ENCODE measurements at places on chromosomes 11 and 22. TPM values are rescaled to one million over a fixed set of nuclear protein-coding genes. Genes with fewer than 3 reads are reported as not detected.

Gene CNTF
- 1.8 TPM for total RNA-seq

DNA sequence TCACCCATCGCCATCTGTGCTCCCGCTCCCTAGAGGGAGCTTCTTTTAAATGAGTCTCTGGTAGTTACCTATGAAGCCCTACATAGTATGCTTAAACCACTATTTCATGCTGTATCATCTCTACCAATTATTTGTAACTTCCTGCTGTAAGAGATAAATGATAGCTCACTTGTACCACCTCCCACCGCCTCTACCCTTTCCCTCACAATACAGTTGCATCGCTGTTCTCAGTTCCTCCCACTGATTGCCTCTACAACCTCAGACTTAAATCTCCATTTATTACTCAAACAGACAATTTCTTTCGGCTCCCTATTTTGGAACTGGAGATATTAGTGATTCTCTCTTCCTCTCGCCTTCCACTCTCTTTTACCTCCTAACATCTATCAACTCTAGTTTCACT, 222.9 kb upstream of the ZC3H12C start:
- no peak for DNase-seq

DNA sequence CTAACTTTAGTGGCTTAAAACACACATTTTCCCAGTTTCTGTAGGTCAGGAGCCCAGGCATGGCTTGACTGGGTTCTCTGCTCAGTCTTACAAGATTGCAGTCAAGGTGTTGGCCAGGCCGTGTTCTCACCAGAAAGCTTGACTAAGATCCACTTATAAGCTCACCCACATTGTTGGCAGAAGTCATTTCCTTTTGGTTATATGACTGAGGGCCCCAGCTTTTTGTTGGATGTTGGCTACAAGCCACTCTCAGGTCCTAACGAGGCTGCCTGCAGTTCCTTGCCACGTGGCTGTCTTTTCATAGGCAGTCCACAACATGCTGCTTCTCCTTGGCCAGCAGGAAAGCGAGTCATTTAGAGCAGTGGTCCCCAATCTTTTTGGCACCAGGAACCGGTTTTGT, 79.3 kb upstream of the CRTAM start:
- no peak for DNase-seq

DNA sequence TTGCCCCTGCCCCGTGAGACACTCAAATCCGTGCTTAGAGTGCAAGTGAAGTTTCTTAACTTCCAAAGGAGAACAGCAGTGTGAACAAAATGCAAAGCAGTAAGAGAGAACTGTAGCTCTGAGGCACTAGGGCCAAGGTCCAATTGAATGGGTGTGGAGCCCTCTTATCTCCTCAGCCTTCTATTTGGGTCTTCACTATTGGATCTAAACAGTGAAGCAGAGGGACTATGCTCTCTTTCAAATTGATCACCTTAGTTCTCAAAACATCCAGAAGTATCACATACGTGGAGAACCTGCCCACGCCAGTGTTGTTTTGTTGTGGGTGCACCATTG, 49.6 kb downstream of the C22orf31 start:
- DNase-seq, result peak; percentile 60

DNA sequence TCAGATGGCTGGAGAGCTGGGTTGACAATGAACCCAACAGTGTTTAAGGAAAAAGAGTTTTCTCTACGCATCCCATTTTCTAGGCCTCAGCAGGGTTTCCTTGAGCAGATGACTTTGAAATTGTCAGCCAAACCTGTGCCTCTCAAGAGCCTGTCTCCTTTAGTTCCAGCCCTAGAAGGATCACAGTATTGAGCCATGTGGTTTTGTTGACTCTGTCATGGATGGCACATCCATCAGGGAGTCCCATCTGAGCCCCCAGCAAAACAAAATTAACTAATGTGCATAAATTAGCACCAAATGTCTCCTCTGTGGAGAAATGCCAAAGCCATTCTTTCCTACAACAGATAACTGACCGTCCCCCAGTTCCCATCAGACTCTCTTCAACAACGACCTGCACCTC, 103.8 kb upstream of the BLID start:
- DNase-seq, result no peak

Gene MAP6
- 2.6 TPM for total RNA-seq

Gene E2F8
- total RNA-seq, result 5.5 TPM

- DNase-seq, result no peak
These were observed 20.1 kb upstream of the FCHSD2 start for GRCh38 chr11:73162196-73162740.

DNA sequence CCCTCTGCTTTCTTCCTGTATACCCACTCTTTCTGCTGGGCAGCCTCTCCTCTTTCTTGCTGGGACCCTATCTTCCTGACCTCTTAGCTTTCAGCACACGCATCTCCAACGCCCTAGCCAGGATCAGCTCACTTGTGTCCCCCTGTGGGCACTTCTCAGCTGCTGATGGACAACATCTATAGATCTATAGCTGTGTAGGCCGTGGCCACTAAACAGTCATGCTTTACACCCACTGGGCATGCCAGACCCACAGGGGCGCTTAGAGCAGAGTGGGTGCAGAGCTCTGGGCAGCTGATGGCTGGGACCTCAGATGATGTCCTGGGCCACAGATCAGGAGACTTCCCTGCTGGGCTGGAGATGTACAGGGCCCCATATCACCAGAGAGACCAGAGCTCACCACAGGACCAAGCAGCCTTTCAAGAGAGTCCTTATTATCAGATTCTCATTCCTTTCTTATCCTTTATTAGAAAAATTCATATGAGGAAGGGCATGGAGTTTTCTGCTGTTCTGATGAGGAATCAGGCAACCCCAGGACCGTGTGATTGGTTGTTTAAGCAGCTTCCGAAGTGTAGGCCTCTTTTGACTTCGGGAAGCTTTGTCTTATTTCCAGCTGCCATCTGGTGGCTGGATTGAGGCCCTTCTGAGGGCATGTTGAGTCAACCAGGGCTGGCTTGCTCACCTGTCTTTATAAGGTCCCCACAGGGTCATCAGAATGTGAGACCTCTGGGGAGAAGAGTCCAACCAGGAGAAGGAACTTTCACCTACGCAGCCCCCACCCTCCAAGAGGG, 60.5 kb downstream of the OSBP2 start:
- peak; percentile 68 for DNase-seq

GRCh38 chr11:19220903-19221724, 19.3 kb upstream of the CSRP3 start:
- peak; percentile 31 for DNase-seq

DNA sequence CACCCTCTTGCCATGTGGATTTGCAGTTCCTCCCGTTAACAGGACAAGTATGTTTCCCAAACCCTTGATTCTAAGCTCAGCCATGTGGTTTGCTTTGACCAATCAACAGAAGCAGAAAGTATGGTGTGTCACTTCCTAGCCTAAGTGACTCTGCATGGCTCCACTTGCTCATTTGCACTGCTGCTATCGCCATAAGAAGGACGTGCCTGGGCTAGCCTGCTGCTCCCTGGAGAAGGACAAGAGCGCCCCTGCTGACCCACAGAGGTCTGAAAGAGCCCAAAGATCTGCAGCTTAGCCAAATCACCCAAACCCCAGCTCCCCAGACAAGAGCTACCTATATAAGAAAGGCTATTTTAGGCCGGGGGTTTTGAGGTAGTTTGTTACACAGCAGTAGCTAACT, 18.0 kb downstream of the TBRG1 start:
- no peak for DNase-seq

GRCh38 chr22:49325531-49326395, 501.9 kb downstream of the BRD1 start:
- DNase-seq, result no peak

DNA sequence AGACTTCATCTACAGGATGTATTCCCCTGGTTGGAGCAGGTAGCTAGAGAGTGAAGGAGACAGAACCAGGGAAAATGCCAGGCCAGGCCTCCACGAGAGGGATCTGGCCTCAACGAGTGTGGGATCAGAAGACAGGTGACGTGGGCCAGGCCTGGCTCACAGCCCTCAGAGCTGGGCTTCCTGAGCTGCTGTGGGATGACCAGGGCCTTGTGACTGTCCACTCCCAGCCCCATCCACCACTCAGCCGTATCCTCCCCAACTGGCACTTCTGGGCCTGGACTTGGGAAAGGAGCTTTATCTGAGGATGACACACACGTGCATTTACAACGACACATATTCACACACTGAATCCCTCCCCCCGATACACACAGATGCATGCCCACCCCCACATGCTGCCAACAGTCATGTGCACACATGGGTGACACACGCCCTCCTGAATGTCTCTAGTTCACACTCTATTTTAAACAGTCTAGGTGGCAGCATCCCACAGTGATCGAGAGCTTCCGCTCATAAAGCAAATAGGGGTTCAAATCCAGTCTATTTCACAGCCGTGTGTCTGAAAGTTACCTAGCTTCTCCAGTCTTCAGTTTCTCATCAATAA, 93.1 kb downstream of the TP53I11 start:
- no peak for DNase-seq

Gene JRKL
- 8.0 TPM for total RNA-seq

Gene TRIM48
- total RNA-seq, result not detected

Gene PTPN5
- not detected for total RNA-seq

Gene ZNF214
- 2.6 TPM for total RNA-seq

GRCh38 chr11:16049611-16050010, 306.7 kb downstream of the SOX6 start:
- no peak for DNase-seq

DNA sequence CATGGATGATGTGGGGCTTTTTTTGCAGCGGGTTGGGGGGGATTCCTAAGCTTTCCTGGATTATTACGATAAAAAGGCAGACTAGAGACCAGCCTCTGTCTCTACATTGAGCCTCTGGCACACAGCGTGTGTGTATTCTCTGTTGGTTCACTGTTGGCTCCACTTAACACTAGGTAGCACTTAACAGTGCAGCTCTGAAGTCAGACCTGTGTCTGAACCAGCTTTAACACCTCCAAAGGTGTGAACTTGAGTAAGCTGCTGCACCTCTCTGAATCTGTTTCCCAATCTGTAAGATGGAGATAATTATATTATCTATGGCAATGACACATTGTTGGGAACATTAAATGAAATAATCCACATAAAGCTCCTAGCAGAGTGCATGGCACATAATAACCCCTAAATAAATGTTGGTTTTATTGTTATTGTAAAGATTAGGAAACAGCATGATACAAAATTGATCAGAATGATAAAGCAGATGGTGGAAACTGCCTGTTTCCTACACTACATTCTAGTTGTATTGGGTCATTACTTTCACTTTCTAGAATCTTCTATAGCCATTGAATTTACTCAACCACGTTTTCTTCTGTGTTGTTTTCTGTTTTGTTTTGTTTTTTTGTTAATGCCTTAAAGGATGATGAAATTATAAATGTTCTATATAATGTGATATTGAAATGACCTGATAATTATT, 108.4 kb downstream of the ARL14EP start:
- DNase-seq, result no peak

GRCh38 chr22:38172832-38173640, 8.6 kb downstream of the PLA2G6 start:
- DNase-seq, result peak; percentile 81

DNA sequence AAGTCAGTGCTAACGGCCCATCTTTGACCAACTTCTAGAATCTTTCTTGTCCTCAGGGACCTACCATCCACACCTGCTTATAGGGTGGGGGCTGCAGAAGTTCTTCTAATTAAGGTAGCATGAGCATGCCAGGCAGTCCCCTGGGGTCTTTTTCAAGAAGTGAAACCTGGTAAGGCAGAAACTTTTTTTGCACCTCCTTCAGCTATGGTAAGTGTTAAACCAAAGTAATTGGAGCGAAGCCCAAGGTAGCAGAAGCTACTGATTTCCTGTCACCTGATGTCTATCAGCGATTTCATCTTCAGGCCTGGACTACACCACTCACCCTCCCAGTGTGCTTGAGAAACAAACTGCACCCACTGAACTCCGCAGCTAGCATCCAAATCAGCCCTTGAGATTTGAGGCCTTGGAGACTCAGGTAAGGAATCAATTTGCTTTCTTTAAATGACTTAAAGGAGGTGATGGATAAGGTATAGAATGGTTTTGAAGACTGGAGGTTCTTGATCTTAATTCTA, at the start of gene MS4A1:
TSS of gene MS4A1 (plus strand) at position 317 of the 512 bp plus-strand sequence. CDS start 6,528 bp downstream, outside the sequence.
- no peak for DNase-seq

Gene FXYD6
- 6.4 TPM for total RNA-seq

- DNase-seq, result no peak
These were observed 20.5 kb upstream of the GRIA4 start for GRCh38 chr11:105589346-105589745.

GRCh38 chr11:9273376-9274336, 8.5 kb upstream of the DENND5A start:
- no peak for DNase-seq

Gene DRD4
- total RNA-seq, result 0.69 TPM
